Fibroblast of skin of right biceps (primary cell): ENCODE measurements at places on chromosomes 7 and 10.

DNA sequence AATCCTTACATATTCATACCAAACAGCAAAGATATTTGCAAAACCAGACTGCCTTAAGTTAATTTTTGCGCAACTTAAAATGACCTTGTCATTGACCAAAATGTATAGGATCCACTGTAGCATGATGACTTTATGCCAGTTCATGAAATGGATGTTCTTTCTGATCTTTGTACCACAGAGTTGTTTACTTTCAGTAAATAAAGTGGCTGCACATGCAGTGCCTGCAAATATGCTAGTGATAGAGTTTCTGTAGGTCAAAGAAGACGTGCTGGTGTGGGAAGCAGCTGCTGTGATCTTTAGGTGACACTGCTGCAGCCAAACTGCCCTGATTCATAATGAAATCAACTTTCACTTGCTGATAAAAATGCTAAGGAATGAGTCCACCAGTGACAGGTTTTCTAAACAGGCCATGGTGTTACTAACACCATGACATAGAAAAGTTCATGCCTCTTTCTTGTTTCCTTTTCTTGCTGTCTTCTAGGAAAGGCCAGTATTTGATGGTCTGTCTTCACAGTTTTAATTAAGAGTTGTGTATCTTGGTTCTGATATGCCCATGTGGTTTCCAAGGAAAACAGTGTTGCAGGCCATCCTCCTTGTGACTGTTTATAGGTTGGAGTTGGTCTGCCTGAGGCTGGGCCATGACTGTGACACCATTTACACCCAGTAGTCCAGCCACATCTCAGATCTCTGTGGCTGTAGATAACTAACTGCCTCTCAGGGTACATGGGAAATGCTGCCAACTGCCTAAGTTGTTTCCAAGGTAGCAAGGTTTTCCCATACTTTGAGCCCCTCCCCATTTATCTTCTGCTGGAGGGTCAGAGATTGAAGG, 62.5 kb downstream of the INSYN2A start:
- DNase-seq = no peak

DNA sequence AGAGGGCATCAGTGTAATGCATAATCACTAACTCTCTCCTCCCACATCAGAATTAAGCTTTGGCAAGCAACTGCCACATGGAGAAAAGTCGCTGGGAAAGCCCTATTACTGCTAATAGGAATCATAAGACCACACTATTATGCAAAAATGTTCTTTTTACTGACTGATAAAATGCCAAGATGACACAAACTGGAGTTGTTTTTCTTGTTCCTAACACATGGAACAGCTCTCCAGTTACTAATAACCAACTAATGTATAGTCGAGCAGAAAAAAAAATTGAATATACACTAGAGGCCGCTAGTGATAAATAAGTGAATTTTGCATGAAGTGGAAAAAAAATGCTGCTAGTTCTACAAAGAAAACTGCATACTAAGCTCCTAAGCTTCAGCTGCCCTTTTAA, 165.6 kb downstream of the TPK1 start:
- peak; percentile 2 for DNase-seq

DNA sequence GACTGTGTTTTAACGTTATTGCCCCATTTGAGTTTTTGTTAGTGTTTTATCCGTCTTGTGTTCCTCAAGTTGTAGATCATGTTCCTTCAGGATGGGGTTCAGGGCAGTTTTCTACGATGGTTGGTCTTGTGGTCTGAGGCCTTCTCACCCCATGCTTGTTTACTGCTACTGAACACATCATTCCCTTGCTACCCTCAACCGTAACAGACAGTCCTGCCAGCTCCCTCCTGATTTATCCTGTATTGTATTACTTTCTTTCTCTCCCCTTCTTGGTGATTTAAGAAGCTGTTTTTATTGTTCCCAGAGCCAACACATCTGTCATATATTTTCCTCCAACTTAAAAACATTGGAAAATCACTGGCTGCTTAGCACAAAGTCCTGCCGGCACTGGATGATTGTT, 719.8 kb downstream of the INHBA start:
- DNase-seq = no peak

- DNase-seq = no peak
These were observed 35.8 kb downstream of the ADAM12 start for GRCh38 chr10:126352453-126352852.

- no peak for DNase-seq
These were observed 66.5 kb downstream of the CTNNA3 start for GRCh38 chr10:67629461-67629971.

- no peak for DNase-seq
These were observed 209.3 kb upstream of the TBX20 start for GRCh38 chr7:35463176-35463700.

GRCh38 chr10:104117839-104118323, 4.1 kb upstream of the SFR1 start:
- peak; percentile 47 for DNase-seq

GRCh38 chr7:112511451-112512202, 30.8 kb downstream of the LSMEM1 start:
- no peak for DNase-seq

GRCh38 chr7:15128716-15129115, 226.2 kb upstream of the DGKB start:
- no peak for DNase-seq

DNA sequence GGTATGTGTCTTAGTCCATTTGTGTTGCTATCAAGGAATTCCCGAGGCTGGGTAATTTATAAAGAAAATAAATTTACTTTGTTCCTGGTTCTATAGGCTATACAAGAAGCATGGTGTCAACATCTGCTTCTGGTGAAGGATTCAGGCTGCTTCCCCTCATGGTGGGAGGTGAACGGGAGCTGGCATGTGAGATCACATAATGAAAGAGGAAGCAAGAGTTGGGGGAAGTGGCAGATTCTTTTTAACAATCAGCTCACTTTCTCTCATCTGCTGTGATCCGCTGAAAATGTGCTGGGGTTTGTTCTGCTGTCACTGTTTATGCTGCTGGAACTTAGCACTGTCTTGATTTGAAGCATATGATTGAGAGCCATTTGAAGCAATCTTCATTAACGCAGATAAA, 730.0 kb upstream of the SORCS1 start:
- DNase-seq = no peak

DNA sequence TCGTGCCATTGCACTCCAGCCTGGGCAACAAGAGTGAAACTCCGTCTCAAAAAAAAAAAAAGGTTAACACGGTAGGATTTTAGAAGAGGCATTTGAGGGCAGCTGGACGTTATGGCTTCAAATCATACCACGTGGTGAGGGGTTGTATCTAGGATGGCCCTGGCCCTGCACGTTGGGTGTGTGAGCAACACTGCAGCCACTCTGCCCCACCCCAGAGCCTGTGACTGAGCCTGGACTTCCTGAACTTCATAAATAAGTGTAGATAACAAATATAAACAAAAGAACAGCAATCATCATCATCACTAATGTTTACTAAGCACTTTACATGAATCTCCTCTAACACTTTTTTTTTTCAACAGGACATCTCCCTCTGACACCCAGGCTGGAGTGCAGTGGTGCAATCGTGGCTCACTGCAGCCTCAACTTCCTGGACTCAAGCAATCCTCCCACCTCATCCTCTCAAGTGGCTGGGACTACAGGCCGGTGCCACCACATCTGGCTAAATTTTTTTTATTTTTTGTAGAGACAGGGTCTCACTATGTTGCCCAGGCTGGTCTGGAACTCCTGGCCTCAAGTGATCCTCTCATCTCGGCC, 169.5 kb upstream of the FRMD4A start:
- no peak for DNase-seq

DNA sequence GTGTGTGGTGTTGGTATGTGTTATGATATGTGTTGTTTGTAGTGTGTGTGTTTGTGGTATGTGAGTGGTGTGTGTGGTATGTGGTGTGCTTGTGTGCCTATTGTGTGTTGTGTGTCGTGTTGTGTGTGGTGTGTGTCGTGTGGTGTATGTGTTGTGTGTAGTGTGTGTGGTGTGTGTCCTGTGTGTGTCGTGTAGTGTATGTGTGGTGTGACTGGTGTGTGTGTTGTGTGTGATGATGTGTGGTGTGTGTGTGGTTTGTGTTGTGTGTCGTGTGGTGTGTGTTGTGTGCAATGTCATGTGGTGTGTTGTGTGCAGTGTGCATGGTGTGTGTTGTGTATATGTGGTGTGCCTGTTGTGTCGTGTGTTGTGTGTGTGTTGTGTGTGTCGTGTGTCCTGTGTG, 144.6 kb downstream of the DNAJB6 start:
- no peak for DNase-seq

DNA sequence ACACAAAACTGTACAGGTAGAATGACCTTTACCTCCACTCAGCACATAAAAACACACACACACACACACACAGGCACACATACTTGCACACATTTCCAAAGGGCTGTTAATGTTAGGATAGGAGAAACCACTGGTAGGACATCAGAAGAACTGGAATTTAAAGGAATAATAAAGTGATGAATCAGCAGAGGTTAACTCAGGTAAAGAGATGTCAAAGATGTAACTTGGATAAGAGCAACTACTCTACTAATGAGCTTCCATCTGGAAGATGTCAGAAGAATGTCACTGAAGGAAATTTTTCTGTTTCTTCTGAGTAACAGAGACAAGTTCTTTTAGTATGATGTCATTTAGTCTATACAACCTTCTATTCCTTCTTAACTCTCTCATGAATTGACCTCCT, 26.4 kb upstream of the GPR37 start:
- DNase-seq = no peak

GRCh38 chr10:116098411-116099022, 174.5 kb downstream of the GFRA1 start:
- peak; percentile 19 for DNase-seq

DNA sequence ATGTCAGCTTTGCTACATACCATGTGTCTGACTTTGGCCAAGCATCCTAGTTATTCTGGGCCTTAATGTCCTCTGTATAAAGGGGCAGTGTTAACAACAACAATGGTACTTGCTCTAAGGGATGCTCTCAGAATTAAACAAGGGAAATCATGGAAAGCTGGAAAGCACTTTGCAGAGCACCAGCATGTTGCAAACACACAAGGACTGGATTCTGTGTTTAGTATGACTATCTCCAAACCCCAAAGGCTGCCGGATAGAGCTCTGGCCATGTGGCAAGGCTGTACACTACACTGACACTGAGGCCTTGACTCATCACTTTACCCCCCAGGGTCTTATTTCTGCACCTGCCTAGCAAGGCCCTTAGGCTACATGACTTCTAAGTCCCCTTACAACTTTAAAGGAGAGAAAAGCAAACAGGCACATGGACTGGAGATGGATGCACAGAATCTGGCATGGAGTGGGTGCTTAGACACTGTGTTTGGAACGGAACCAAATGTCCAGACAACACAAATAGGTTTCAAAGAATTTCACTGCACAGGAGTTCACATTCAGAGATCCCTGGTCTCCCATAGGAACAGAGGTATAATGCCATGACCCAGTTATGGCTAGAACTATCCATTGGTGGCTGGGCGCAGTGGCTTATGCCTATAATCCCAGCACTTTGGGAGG, 74.6 kb downstream of the FAM13C start:
- DNase-seq = no peak

DNA sequence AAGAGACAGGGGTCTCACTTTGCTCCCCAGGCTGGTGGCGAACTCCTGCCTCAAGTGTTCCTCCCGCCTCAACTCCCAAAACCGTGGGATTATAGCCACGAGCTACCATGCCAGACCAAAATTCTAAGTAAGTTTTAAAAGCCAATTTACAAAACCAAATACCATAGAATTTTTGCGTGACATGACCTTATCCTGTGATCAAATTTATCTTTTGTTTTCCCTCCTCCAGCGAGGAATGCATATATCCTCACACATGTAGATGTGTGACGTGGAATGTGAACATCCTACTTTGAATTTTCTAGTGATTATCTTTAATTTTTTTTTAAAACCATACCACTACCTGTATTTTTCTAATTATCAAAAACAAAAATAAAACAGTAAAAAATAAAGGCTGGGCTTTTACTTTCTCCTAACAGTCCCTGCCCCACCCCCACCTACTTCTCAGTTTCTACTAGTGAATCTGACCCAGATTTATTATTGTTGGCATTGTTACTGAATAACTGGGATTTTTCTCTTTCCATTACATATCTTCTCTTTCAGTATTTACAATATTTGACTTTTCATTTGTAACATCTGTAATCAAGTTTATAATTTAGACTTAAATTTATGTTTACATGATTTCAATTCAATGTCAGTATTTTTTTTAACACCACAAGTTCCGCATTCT, 26.0 kb downstream of the CYTH3 start:
- DNase-seq = peak; percentile 77

DNA sequence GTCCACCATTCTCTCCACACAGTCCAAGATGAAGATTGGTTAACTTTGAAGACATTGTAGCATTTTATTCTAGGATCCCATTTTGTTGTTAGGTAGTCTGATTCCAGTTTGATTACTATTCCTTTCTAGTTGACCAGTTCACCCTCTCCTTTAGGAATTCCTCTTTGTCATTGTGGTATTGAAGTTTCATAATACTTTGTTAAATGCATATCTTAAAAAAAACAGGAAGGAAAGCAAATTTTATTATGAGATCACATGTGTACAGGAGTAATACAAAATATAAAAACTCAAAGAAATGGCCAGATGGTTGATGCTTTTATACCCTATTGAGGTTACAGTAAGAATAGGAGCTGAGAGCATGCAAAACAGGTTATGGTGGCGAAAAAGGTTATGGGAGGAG, 15.5 kb upstream of the SEMA3C start:
- DNase-seq = no peak

- peak; percentile 77 for DNase-seq
These were observed at the start of gene IGFBP3 for GRCh38 chr7:45920502-45921380. Gene IGFBP3, minus strand, starts transcription at chr7:45921272. Its CDS starts 132 bp downstream, at chr7:45921140.

- DNase-seq = peak; percentile 77
These were observed 46.7 kb downstream of the NOC3L start for GRCh38 chr10:94315975-94316464.

GRCh38 chr7:35386816-35387706, 133.2 kb upstream of the TBX20 start:
- no peak for DNase-seq

GRCh38 chr10:129411393-129411705, 55.7 kb upstream of the MGMT start:
- no peak for DNase-seq

- no peak for DNase-seq
These were observed 219.7 kb downstream of the TRIL start for GRCh38 chr7:28738412-28738811.

DNA sequence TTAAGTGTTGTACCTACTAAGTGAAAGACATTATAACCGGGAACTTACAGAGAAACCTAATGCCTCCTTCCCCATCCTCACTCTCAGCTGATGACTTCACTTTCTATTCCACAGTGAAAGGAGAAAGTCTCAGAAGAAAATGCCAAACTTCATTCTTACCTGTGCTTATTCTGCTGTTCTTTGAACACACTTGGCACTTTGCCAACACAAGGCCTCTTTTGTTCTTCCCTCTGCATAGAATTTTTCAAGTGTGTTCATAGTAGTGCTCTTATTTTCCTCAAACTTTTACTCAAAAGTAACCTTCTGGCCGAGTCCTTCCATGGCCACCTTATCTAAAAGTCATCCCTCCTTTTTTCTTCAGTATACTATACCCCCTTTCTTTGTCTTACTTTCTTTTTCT, 59.4 kb upstream of the ETV1 start:
- DNase-seq = no peak

GRCh38 chr7:137953665-137954470, 48.0 kb downstream of the CREB3L2 start:
- DNase-seq = peak; percentile 69

- peak; percentile 48 for DNase-seq
These were observed 543.1 kb upstream of the MBL2 start for GRCh38 chr10:53315709-53316108.

- no peak for DNase-seq
These were observed 83.8 kb downstream of the EBLN1 start for GRCh38 chr10:22133749-22134624.

GRCh38 chr10:68125772-68126171, 16.5 kb downstream of the MYPN start:
- no peak for DNase-seq
